ENCODE measurements at places on chromosomes 12 and 14.
A peak's percentile ranks its signal among the peaks of the same experiment; 100 is the strongest.

GRCh38 chr14:70045844-70046535, 142.8 kb downstream of the SLC8A3 start:
- no peak for DNase-seq

DNA sequence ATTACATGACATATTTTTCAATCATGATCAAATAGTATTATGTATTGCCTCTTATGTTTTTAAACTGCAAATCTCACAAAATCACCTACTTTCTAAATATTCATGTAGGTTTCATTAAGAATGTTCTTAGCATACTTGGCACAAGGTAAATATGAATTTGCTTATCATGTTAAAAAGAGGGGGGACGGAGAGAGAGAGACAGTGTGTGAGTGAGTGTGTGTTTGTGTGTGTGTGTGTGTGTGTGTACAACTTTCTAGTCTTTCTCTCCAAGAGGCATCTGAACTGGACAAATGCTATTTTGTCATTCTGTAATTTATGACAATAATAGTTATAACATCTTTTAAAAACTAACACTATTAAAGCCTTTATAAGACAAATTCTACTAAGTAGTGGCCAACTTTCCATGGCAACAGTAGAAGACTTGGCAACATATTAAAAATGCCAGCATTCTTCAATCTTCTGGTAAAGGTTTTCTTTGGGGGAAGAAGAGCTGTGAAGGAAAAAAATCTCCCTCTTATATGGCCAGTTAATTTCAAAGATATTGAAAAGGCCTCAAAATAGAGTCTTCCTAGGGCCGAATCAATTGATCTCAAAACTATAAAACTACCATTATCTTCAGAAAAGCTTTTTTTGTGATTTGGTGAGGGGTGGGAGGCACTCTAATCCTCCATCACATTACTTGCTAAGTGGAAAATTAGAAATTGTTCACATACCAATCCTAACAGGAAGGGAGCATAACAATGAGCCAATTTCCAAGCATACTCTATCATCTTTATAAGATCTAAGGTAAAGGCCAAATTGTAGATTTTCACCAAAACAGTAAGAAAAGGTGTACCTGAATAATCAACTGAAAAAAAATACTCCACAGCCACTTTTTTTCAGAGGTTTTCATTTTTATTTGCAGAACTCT, 28.2 kb downstream of the CDK17 start:
- no peak for DNase-seq

- DNase-seq = no peak
These were observed 379.0 kb downstream of the LRIG3 start for GRCh38 chr12:58541300-58541690.

DNA sequence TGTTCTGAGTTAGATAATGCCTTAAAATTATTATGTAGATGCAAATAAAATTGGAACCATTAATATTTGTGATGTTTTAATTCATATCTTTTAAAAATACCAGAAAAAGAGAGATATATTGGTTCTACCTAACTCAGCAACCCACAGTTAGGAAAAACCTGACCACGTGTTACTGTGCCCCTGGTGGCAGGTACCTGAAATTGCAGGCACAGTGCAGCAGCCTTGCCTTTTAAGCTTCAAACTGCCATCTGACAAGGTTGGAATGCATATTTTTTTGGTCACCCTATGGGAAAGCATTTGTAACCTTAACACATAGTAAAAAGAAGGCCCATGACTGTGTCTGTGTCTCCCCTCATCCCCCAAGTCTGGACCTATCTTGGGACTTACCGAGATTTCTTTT, 109.4 kb upstream of the NOS1 start:
- DNase-seq = no peak

- DNase-seq = peak; percentile 51
These were observed 1.4 kb upstream of the DNAJC14 start for GRCh38 chr12:55830601-55831446.

DNA sequence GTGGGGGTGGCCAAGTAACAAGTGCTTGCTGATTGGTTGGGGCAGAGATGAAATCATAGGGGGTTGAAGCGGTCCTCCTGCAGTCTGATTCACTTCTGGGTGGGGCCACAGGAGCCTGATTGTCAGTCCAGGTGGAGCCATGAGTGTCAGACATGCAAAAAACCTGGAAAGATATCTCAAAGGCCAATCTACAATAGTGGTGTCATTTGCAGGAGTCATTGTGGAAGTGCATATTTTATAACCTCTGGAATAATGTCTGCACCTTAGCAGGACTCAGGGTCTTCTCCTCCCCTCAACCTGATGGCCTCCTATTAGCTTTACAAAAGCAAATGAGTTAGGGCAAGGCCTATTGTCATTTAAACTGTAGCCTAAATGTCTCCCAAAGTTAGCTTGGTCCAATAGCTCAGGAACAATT, 241.4 kb downstream of the NUAK1 start:
- no peak for DNase-seq

GRCh38 chr14:35220920-35221319, 71.3 kb upstream of the PSMA6 start:
- no peak for DNase-seq
